ENCODE measurements at places on chromosomes 7 and 10.

DNA sequence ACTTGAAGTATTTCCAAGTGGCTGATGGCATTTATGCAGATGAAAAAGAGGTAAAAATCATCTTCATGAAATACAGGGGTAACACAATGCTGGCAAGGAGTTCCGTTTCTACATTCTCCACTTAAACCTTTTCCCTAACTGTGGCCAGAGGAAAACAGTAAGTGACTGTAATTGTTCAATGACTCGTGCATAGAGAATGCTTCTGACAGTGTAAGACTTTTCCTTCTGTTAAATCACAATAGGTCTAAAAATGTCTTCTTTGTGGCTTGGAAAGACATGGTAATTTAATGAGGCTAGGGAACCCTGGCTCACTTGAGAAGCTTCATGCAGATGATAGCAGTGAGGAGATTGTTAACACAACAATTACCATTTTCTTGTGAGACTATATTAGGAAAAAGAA is 50.3 kb upstream of the RSU1 start:
- DNase-seq: no peak

GRCh38 chr7:158374586-158374985 is 213.0 kb downstream of the PTPRN2 start:
- DNase-seq: no peak

DNA sequence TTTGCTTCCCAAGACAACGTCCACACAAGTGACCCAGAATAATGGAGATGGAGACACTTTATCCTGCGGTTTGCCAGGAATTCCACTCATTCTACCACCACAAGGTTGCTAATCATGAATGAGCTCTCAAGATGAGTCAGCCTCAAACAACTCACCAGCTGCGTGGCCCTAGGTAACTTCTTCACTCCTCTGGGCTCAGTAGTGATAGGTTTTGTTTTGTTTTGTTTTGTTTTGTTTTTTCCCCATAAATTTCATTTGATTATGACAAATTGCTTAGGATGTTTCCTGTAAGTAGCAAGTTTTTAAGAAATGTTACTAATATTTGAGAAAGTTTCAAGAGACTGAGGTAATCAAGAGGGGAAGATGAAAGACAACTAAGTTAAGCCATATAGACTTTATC is 286.8 kb downstream of the PARD3 start:
- no peak for DNase-seq

DNA sequence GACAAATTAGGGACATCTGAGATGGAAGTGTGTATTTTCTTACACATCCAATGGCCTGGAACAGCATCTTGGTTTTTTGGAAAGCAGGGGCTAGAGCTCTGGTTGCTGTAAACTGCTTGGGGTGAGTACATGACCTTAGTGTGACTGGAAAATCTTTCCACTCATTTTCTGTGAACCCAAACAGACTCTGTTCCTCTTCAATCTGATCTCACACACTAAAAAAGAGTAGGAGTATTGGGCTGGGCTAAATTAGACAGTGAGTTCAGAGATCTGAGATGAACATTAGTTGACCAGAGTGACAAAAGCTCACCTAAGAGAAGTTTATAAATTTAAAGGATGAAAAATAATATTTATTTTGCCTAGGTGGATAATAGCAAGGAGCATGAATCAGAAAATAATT is 59.2 kb downstream of the OR13A1 start:
- DNase-seq: no peak

DNA sequence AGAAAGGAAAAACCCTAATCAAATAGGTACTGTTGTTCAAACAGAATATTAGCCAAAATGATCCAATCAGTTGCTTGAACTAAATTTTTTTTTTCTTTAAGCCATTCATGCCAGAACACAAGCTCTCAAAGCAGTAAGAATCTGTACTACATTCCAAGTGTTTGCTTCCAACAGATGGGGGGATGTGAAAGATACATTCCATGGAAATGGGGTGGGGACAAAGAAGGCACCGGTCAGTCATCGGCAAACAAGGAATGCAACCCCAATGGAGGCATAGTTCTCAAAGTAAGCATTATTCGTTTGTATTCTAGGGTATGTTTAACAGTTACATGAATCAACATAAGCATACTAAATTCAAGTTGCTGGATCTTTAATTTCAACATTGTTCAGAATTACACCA is 32.5 kb downstream of the C10orf143 start:
- DNase-seq: no peak

GRCh38 chr10:74174521-74174920 is 23.5 kb downstream of the ADK start:
- DNase-seq: no peak

DNA sequence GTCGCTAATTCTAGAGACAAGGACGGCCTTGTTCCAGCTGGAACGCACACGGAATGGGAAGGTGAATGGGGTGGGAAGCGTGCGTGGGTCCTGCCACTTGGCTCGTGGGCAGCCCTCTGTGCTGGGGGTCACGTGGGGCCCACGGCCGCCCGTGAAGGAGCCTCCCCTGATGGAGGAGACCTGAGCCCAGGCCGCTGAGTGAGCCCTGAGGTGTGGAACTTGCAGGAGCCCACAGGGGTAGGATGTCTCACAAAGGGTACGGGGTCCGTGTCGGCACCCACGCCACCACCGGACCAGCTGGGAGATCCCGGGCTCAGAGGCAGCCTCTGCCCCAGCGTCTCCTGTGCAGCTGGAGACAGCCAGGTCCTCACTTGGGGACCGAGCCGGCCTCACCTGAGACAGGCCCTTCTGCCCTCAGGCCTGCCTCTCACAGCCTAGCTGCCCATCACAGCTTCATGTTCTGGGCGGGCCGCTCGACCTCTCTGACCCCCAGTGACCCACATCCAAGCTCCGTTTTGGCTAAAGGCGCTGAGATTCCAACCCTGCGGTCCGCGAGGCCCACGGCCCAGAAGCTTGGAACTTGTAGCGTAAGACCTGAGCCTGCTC is 84.8 kb downstream of the FOXL3 start:
- DNase-seq: no peak

DNA sequence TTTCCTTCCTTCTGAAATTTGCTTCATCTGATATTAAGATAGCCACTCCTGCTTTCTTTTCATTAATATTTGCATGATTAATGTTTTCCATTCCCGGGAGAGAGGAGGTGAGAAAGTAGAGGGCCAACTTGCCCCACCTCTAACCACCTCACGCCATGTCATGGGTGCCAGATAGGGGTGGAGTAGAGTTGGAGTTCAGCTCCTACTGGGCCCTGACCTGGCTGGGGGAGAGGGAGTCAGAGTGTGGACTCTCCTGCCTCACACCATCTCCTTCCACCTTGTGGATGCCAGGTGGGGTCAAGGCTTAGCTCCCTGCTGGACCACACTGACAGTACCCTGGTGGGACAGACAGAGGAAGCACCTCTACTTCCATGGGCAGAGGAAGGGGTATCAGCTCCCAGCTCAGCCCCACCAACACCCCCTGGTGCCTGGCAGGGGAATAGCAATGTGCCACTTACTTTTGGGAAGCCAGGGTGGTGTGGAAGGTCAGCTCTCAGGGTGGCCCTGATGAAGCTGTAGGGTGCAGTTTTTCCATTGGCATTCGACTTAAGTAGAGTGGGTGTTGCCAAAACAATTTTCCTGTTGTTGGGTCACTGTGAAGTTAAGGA is 28.0 kb downstream of the CHST12 start:
- DNase-seq: peak; percentile 57

DNA sequence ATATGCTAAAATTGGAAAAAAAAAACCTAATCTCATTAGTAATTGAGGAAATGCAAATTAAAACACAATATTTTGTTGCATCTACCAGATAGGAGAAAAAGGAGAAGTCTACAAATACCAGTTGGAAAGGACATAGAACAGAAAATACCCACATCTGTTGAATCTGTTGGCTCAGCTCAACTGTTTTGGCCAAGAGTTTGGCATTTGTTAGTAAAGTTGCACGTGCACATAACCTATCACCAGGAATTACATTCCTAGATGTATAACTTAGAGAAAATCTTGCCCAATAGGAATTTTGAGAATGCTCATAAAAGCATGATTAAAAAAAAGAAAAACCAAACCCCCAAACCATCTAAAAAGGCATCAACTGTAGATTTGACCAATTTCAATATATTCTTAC is 282.1 kb upstream of the BMPER start:
- no peak for DNase-seq

DNA sequence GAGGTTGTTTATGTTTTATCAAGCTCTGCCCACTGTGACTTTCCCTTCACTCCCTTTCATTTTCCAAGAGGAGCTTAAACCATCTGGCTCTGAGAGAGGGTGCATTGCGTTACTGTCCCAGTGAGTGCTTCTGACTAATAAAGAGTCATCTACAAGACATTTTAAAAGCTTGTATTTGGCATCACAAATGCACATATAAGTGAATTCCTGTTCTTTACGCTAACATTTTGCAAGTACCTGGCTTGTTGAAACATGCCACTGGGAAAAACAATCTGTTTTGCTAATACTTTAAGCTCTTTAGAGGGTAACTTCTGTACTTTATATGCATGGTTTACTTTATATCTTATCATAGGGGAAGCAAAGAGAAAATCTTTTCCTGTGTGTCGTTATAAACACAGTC is 534.6 kb upstream of the POM121L12 start:
- no peak for DNase-seq

GRCh38 chr10:100826031-100826651 is 80.8 kb downstream of the PAX2 start:
- DNase-seq: peak; percentile 68

GRCh38 chr10:115801992-115802391 is 471.0 kb downstream of the GFRA1 start:
- no peak for DNase-seq

DNA sequence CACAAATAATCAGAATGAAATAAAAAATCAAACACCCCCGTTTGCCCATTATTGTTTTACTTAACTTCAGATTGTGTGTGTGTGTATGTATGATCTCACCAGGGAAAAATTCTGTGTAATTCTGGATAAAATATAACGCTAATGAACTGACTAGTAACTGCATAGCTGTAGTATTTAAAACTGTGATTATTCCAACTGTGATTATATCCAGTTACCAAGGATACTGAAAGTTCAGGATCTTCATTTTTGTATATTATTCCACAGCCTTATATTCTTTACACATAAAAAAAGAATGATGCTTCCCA is 2.9 kb downstream of the TWIST1 start:
- no peak for DNase-seq

- DNase-seq: peak; percentile 24
Measured at GRCh38 chr7:86939197-86939814, 120.1 kb downstream of the ELAPOR2 start.

DNA sequence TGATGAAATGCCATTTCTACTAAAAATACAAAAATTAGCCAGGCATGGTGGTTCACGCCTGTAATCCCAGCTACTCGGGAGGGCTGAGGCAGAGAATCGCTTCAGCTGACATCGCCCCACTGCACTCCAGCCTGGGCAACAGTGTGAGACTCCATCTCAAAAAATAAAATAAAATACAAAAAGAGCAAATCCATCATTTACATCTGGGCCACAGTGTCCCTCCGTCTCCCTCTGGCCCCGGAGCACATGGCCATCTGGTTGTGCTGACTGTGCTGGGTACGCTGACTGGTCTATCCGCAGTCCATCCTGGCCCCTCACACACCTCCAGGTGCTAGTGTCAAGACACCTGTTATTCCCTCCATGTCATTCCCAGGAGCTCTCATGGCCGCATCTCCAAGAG is 42.1 kb downstream of the KCNH2 start:
- no peak for DNase-seq

- peak; percentile 24 for DNase-seq
Measured at GRCh38 chr10:52232561-52233350, 81.3 kb upstream of the DKK1 start.
